ENCODE measurements at places on chromosomes 12 and 14.

DNA sequence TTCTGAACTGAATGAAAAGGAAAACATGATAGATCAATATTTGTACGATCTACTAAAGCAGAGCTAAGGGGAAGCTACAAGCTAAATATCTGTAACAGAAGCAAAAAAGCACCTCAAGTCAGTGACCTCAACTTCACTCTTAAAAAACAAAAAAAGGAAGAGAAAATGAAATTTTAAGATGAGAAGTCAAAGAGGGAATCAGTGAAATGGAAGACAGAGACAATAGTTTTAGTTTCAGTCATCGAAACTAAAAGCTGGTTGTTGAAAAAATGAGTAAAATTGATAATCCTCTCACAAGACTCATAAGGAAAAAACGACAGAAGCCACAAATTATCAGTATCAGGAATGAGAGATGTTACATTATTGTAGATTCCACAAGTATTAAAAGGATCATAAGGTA, 11.9 kb upstream of the SLC2A13 start:
- DNase-seq: no peak

GRCh38 chr12:215116-215515, 1.2 kb upstream of the SLC6A12 start:
- DNase-seq: no peak

DNA sequence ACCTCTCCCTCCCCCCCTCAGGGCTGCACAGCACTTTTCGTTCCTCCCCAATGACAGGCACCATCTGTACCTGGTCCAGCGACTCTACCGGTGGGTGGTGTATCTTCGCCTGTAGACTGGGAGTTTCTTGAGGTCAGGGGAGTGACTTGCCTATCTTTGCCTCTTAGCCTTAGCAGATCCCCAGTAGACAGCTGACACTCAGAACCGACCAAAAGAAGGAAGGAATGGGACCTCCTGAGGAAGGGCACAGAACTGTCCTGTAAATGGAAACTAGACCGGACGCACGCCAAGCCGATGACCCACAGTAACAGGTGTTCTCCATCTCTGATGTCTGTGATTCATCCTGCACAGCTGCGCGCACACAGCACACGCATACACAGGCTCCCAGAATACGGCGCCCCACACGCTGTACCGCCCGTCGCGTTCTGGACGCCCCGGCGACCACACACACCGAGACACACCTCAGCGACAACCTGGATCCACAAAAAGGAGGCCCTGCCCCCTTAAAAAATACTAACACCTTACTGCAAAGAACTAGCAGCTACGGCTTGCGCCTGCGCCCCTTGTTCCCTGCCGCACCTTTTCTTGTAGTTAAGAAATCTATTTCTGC, 673 bp upstream of the TTC9 start:
- no peak for DNase-seq

DNA sequence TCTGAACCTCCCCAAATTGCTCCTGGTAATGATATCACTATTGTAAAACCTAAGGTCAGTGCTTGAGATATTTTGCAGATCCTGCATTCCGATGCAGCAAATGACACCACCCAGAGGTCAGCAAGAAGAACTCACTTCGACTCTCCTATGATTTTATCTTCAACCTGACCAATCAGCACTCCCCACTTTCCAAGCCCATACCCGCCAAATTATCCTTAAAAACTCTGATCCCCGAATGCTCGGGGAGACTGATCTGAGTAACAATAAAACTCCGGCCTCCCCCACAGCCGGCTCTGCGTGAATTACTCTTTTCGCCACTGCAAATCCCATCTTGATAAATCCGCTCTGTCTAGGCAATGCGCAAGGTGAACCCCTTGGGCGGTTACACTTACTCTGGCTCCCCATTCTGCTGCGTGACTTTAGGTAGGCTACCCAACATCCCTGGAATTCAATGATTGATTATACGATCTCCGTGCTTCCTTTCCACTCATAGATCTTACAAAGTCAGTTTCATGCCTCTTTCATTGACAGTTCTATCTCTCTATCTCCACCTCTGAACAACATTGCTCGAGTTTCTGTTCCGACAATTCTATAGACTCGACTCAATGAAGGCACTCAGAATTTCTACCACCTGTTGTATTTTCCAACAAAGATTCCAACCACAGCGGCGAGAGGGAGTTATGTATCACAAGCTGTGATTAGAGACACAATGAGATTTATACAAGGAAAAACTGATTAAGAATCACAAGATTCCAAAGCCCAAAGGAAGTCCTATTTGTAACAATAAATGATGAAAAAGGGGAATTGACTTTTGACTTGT, 939 bp downstream of the NPC2 start:
- no peak for DNase-seq

- peak; percentile 33 for DNase-seq
These were observed 29.3 kb upstream of the KLRF1 start for GRCh38 chr12:9797722-9798619.

DNA sequence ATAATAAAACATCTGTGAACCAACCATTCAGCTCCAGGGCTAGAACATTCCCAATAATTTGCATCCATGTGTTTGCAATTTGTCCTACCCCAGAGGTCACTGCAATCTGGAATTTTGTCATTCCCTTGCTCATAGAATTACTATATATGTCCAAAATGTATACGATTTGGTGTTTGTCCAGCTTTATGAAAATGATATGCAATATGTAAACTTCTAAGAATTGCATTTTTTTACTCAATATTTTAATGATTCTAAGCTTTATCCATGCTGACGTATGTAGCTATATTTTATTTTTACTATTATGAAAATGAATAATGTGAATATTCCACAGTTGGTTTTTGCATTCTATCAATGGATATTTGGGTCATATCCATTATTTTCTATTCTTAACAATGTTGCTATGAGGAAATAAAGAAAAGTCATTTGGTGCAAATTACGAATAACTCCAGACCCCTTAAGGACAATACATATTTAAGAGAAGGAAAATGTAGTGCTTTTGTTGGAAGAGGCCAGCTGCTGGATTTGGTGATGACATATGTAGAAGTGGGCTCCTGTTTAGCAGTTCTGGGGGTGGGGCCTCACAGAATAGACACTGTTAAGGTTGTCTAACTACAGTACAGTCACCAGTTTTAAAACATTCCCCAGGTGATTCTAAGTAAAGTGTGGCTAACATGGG, 139.4 kb downstream of the SLC38A4 start:
- DNase-seq: no peak

DNA sequence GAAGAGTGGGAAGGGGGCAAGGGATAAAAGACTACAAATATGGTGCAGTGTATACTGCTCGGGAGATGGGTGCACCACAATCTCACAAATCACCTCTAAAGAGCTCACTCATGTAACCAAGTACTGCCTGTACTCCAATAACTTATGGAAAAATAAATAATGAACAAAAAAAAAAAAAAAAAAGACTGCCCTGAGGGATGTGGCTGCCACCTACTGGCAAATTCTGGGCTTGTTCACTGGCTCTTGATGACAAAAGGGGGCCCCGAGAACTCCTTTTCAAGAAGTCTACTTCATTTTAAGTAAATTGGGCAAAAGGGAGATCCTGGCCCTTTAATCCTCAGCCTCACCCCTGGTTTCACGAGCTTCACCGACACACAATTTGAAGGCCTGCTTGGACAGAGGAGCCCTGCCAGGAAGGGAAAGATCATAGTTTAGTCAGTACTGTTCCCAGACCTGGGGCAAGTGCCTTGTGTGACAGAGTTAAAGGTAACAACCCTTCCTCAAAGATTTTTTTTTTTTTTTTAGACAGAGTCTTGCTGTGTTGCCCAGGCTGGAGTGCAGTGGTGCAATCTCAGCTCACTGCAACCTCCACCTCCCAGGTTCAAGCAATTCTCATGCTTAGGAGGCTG, 26.1 kb upstream of the STAC3 start:
- DNase-seq: no peak

DNA sequence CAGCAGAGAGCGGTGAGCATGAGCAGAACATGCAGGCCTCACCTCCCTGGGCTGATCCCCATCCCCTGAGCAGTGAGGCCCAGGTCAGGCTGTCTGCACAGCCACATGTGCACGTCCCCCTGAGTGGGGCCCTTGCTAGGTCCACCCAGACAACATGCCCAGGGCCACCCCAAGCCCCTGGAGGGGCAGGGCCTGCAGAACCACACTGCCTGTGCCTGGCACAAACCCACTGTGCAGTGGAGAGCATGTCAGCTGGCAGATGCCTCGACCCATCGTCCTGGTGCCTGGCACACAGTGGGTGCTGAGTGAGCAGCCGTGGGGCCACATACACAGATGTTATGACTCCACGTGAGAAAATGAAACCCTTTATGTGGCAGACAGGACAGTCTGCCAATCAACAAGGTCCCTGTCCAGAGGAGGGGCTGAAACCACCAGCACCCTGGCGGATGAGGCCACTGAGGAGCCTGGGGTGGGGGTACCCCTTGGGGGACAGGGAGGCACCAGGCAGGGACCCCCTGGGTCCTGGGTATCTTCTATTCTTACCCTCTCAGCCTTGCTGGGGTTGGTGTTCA, 8.3 kb downstream of the ANHX start:
- no peak for DNase-seq

DNA sequence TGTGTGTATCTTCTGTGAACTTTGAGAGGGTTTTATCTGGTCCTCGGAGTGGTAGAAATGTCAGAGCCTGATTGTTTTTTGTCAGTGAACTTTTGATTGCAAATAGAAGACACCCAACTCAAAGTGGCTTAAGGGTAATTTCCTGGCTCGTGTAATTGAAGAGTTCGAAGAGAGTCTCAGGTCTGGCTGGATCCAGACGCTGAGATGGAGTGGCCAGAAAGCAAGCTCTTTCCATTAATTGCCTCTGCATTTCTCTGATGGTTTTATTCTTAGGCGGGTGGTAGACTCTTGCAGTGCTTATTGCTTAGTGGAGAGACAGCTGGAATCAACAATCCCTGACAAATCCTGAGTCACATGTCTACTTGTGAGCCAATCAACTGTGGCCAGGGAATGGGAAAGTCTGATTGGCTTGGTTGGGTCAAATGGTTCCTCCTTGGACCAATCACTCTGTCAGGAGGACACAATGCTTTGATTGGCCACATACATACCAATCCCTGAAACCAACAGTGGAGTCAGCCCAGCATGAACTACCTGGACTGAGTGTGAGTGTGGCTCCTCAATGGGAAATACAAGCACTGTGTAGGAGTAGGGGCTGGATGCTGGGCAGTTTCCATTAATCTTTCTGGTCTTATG, 330.5 kb downstream of the AACS start:
- no peak for DNase-seq
